ENCODE measurements at places on chromosomes 7 and 10.

GRCh38 chr7:51316262-51316665, 345 bp downstream of the COBL start:
- DNase-seq = peak; percentile 78

- no peak for DNase-seq
These were observed 267.3 kb upstream of the KCND2 start for GRCh38 chr7:120005720-120006119.

GRCh38 chr10:1664333-1664964, 72.9 kb downstream of the ADARB2 start:
- DNase-seq = no peak

DNA sequence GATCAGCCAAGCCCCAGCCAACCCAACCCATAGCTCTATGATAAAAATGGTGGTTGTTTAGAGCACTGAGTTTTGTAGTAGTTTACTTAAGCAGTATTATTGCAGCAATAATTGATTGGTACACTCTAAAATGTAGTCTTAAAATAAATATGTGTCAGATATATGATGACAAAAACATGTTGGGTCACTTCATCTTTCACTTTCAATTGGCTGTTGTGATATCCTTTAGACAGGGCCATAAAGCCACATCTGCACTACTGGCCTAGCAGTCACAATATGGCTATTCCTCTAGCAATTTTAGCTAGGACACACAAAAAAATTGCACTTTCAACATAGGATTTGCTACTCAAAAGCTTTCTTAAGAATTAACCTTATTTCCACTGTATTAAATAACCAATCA, 5.9 kb upstream of the CAV1 start:
- DNase-seq = no peak

GRCh38 chr7:37510043-37510634, 61.5 kb upstream of the ELMO1 start:
- DNase-seq = peak; percentile 15

- peak; percentile 8 for DNase-seq
These were observed 13.4 kb downstream of the NOC3L start for GRCh38 chr10:94349327-94349726.

GRCh38 chr10:127442220-127442525, 106.9 kb upstream of the NPS start:
- no peak for DNase-seq

DNA sequence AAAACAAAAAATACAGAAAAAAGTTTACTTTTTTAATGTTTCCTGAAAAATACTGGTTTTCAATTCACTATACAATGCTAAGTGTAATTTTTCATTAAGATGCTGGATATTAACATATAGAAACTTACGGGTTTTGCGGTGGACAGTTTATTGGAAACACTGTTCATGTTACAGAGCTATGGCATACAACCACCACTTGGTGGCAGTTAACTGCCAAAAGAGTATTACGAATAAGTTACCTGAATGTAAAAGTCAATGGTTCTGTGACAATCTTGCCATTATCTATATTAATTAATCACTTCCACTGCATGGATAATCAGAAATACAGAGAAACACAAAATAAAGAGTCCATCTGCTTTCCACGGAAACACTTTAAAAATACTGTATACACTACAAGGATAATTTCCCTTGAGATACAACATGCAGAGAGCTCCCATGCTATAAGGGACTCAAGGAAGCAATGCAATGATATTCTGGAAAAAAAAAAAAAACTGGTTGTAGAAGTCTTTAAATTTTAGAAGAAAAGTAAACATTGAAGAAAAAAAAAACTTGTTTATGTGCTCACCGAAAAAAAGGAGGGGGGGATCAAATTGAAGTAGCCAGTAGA, 97.0 kb downstream of the TPK1 start:
- DNase-seq = peak; percentile 32

- no peak for DNase-seq
These were observed 35.1 kb downstream of the SMNDC1 start for GRCh38 chr10:110269374-110270318.

DNA sequence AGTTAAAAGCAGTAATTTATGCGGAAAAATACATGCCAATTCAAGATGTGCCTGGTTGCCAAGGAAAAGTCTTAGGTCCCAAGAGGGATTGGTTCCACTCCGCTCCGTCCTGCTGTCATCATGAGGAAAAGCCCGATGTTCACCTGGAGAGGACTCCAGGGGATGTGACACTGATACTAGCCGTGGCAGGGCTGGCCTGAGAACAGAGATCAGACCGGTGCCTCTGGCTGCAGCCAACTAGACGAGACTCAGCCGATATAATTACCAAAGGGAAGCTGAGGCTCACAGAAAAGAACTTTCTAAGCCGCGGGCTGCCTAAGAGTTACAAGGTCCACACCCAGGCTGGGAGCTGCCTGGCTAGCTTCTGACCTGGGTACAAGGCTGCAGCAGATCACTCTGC, 81.3 kb upstream of the UNC5B start:
- no peak for DNase-seq

- peak; percentile 42 for DNase-seq
These were observed 42.9 kb downstream of the MKLN1 start for GRCh38 chr7:131370523-131370968.

DNA sequence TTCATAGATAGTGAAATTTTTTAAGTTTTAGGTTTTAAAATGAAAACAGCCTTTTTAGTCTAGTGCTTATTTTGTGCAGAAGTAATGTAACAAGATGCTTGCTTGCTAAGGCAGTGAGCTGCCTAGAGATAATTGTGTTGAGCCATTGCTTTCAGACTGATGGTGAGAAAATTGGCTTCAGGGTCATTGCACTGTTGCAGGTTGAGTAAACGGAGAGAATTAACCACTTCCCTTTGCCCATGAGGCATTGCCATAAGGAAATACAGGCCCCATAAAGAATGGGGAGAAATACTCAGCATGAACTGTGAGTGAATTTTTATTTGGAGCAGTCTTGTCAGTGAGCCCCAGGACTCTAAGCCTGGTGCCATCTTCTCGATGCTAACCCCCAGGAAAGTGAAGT, 140.5 kb downstream of the LRRC4 start:
- no peak for DNase-seq

DNA sequence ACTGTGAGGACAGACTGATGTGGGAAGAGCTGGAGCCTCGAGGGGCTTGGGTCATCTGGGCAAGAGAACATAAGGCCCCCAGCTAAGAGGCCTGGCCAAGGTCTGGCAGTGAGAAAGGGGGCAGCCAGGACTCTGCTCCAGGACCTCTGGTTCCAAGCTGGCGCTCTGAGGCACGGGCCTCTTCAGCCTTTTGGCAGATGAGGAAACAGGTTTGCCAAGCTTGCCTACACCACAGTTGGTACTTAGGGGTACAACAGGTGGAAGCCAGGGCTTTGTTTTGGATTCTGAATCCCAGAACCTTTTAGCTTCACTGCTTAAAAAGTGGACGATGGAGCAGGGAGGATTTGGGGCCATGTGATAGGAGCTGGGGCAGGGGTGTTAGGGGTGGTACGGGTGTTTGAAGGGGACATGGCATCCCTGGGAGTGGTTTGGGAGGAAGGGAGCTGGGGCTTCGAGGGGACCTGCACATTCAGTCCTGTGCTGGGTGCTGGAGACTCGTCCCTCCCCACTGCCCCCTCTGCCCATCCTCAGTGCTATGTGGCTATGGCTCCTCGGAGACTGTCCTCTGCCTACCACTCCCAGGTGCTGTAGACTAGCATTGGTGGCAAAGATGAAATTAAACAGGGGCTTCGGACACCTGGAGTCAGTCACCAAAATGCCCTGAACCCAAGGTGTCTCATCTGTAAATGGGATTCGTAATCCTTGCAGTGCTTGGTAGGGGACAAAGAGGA, 30.3 kb downstream of the ZNF775 start:
- peak; percentile 14 for DNase-seq

- no peak for DNase-seq
These were observed 560.5 kb downstream of the PARD3 start for GRCh38 chr10:34254596-34254995.

- no peak for DNase-seq
These were observed 24.1 kb upstream of the CDCA7L start for GRCh38 chr7:21969822-21970221.

- no peak for DNase-seq
These were observed 11.0 kb downstream of the GRID1 start for GRCh38 chr10:86355571-86356038.

DNA sequence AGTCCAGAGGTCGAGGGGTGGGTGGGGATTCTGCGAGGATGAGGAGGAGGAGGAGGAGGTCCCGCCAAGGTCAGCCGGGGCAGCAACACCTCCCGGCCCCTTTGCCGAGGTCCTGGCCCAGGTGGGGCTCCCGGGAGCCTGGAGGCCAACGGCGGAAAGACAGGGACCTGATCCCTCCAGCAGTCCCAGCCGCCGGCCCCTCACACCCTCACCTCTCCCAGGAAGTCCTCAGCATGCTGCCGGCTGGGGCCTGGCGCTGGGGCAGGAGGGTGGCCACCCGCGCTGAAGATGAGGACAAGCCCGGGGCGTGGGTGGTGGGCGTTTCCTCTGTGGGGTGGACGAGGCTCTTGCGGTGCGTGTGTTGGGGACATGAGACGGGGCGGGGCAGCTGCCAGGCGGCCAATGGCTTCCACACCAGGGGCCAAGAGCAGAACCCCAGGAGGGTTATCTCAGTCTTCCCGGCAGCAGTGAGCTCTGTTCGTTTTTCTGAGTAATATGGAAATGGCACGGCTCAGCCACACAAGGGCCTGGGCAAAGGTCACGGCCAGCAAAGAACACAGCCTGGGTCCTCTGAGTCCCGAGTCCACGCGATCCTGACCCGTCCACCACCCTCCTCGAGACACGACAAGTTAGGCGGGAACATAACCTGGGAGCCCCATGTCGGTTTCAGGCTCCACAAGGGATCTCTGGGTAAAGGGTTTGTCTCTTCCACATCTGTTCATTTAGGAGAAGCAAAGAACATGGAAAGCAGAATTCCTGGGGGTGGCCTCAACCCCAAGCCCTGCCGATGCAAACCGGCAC, 82.9 kb upstream of the PDGFA start:
- DNase-seq = no peak

DNA sequence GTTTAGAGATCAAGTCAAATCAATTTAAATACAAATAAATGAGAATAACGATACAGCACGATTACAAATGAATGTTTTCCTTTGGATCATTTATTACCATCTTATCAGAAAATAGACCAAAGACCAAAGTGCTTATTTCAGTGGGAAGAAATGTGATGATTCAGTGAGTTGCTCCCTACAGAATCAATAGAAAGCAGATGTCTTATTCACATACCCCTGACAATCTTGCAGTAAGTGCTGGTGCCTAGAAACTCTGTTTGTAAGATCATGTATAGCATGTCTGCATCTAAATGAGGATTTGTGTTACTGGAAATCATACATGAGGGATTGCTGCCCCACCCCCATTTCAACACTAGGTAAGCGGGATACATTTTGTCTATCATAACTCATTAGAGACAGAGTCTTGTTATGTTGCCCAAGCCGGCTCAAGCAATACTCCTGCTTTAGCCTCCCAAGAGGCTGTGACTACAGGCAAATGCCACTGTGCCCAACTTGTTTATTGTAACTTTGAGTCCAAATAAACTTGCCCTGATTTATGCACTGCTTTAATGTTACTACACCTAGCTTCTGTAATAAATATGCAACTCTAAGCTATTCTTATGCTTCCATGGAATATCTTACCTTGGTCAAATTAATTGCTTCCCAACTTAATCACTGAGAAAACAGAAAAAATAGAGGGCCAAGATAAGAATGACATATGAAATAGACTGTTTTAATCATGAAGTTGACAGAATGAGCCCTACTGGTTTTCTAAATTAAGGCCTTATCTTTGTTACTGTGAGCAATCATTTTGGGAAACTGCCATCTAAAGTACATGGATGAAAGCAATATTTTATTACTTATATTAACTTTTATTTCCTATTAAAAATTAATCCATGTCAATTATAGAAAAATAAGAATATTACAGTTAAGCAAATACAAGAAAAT, 82.5 kb downstream of the AHR start:
- no peak for DNase-seq

DNA sequence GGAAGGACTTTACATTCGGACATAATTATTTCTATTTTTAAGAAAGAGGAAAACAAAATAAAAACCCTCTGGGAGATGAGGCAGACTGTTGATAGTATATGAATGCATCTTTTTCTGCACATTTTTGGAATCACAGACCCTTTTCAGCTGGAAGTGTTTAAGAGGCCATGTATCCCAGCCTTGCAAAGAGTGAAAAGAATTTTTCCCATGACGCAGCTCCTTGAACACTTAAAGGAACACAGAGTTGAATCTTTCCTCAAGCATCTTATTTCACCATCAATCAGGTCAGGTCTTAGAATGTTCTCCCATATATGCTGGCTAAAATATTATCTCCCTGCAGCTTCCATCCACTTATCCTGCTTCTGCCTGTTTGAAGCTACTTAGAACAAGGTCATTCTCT, 45.9 kb upstream of the PAPSS2 start:
- DNase-seq = no peak

DNA sequence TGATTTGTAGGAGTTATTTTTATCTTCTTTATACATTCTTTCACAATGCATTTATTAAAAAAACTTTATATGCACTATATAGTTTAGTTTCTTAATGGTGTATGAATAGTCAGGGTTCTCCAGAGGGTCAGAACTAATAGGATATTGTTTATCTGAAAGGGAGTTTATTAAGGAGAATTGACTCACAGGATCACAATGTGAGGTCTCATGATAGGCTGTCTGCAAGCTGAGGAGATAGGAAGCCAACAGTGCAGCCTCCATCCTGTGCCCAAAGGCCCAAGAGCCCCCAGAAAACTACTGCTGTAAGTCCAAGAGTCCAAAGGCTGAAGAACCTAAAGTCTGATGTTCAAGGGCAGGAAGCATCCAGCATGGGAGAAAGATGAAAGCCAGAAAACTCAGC, 192.8 kb upstream of the AHR start:
- no peak for DNase-seq

DNA sequence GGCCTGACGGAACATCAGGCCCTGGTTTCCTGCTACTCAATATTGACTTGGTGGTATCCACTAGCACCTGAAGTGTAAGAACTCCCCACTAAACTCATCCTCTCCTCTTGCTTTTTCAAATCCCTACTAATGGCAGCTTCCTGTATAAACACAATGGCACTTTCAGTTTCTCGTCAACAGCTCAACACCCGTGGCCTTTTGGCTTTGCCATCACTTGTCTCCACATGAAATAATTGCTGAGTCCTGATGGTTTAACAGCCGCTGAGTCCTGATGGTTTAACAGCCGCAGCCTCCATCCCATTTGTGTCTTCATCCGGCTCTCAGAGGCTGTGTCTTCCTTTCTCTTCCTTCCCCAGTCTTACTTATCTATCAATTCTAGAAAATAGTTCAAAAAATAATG, 261.4 kb upstream of the PITRM1 start:
- no peak for DNase-seq

- no peak for DNase-seq
These were observed 514.8 kb downstream of the DNAJB6 start for GRCh38 chr7:157851501-157852067.

GRCh38 chr10:34959321-34959720, 130.8 kb downstream of the CUL2 start:
- peak; percentile 43 for DNase-seq

All from Caco-2 (cell line).